ENCODE measurements at places on chromosomes 6 and 20.

DNA sequence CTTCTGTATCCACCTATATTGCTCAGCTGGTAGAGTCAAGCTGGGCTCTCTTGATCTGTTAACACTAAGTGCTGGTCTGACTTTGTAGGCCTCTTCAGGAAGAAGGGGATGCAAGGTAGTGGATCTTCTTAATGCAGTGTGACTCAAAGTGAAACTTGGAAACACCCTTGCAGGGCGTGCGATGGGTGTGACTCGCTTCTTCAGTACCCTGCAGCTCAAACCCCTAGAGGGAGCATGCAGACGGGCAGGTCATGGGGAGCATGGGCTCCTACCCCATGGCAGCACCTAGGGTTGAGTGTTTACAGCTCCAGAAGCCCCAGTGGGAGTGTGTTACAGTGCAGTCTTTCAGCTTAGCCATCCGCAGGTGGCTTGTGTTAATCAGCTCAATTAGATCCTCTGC lies 757 bp upstream of the SAMD3 start:
- no peak for DNase-seq

- no peak for DNase-seq
These were observed 2.5 kb downstream of the CCR6 start for GRCh38 chr6:167125410-167125809.

- DNase-seq: no peak
These were observed 235.8 kb downstream of the SMOC2 start for GRCh38 chr6:168676552-168677322.

GRCh38 chr6:11598687-11599086 lies 61.1 kb downstream of the TMEM170B start:
- no peak for DNase-seq

- DNase-seq: no peak
These were observed 184.7 kb downstream of the CDH4 start for GRCh38 chr20:61436667-61437279.

DNA sequence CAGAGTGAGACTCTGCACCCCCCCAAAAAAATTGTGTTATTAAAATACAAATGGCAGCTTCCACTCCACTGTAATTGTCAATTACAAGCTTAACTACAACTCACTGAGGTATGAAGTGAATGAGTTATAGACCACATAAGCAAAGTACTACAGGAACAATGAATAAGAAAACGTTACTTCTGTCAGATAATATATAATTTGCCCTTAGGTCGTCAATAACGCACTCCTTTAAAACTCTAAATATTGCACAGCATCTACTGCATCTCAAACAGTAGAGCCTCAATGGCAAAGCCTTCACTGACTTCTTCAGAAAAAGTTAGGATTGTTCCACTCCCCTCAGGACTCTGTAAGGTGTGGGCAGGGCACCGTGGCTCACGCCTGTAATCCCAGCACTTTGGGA lies 2.0 kb upstream of the HBS1L start:
- no peak for DNase-seq

GRCh38 chr6:75563032-75563431 lies 38.6 kb upstream of the SENP6 start:
- no peak for DNase-seq

- DNase-seq: no peak
These were observed 4.1 kb upstream of the CEP250 start for GRCh38 chr20:35451295-35451694.

GRCh38 chr20:20407891-20408805 lies 40.2 kb downstream of the INSM1 start:
- no peak for DNase-seq

GRCh38 chr6:167528239-167528638 lies 203.4 kb downstream of the TTLL2 start:
- DNase-seq: no peak

GRCh38 chr6:33904050-33904746 lies 100.4 kb upstream of the MLN start:
- no peak for DNase-seq

- no peak for DNase-seq
These were observed 42.8 kb downstream of the HEBP2 start for GRCh38 chr6:138446821-138447220.

DNA sequence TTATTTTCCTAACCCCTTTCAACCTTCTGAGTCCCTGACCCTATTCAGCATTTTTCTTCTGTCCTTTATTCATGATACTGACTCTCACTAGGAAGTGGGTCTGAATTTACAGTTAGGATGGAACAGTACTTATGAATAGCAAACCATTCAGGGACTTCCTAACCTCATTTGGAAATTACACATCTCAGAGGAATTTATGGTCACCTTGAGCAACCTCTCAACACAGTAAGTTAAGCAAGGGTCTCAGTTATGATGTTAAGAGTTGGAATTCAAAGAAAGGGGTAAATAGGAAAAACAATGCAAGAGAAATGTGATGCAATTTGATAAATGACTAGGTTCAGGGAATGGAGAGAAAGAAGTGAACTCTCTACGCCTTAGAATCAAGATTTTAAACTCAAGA lies 97.3 kb downstream of the GPR6 start:
- DNase-seq: no peak

DNA sequence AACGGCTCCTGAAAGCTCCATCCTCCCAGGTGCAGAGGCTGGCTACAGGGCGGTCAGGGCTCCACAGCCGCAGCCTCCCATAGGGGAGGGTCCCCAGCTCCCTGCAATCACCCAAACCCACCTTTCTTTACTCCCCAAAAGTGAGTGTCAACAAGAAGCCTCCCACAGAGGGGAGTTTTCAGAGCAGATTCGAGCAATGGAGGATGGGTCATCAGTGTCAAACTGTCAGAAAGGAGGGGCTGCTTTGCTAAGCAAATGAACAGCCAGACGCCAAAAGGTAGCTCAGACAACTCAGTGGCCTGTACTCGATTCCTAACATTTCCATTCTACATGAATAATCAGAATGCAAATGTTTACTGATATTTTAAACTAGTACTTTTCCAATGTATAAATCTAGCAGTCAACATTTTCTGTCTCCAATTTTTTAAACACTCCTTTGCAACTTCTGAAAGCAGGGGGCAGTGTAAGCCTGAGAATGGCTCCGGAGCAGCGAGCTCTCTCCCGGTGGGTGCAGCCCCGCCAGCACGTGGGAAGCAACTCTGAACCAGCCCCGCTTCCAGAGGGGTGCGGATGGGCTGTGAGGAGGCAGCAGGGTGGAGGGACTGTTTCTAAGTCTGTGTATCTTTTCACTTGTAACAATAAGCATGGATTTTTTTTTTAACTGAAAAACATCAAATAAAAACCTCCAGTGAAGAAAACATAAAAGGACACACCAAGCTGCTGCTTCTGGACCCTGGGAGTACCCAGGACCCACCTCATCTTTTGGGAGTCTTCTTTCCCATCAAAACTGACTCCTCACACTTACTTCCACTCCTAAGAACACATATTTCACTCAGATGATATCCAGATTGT lies 54.9 kb downstream of the TAF4 start:
- peak; percentile 70 for DNase-seq

- DNase-seq: no peak
These were observed 563.1 kb downstream of the RFPL4B start for GRCh38 chr6:112910256-112910655.

- DNase-seq: no peak
These were observed 30.6 kb downstream of the RBM24 start for GRCh38 chr6:17311595-17312311.

GRCh38 chr20:15840636-15841301 lies 732.5 kb downstream of the KIF16B start:
- no peak for DNase-seq

DNA sequence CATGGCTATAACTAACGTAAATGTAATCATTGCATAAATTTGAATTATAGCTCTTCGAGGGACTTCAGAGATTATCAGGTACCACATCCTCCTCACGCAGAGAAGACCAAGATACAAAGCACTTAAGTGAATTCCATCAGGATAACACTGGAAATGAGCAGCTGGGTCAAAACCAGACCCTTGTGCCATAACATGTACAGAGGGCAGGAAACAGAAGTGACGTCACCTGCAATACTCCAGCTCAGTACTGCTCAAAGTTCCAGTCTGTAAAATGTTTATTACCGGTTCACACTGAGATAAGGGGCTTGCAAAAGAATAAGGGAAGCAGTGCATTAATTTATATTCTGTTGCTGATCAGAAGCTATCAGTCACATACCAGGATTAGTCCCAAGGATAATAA lies 45.8 kb downstream of the RGS17 start:
- DNase-seq: no peak

- no peak for DNase-seq
These were observed 64.3 kb upstream of the PAK5 start for GRCh38 chr20:9903048-9903655.

DNA sequence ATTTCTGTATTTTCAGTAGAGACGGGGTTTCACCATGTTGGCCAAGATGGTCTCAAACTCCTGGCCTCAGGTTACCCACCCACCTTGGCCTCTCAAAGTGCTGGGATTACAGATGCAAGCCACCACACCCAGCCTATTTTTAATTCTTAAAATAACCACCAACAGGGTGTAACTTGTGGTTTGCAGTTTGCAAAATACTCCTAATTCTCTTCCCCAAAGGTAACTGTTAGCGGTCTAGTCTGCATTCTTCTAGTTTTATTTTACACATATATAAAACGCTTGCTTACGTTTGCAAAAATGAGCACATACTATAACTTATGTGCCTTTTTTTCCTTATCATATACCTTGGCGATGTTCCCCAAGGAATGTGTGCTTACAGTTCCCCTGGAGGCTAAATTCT lies 25.6 kb upstream of the CHMP4B start:
- DNase-seq: no peak

DNA sequence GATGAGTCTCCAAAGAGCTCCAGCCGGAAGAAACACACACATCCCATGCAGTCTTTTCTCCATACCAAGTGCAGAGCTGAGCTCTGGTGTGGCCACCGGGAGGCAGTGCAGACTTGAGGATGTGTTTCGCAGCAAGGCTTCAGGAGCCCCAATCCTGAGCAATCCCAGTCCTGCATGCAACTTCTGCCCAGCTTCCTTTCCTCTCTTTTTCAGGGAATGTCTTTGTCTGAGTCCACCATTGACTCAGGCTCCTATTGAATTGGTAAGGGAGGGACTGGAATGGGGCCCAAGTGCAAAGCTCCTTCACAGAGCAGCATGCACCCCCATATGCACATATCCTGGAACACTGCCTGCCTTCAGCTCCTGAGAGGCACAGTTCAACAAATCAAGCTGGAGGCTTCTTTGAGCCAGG lies 50.5 kb upstream of the ASIP start:
- DNase-seq: peak; percentile 44

GRCh38 chr6:20313051-20313450 lies 88.6 kb upstream of the E2F3 start:
- no peak for DNase-seq

- no peak for DNase-seq
These were observed 25.7 kb downstream of the HEBP2 start for GRCh38 chr6:138429761-138430160.

GRCh38 chr6:170173335-170173881 lies 117.5 kb downstream of the DLL1 start:
- no peak for DNase-seq

GRCh38 chr6:43759136-43759906 lies 10.7 kb upstream of the VEGFA start:
- DNase-seq: no peak

DNA sequence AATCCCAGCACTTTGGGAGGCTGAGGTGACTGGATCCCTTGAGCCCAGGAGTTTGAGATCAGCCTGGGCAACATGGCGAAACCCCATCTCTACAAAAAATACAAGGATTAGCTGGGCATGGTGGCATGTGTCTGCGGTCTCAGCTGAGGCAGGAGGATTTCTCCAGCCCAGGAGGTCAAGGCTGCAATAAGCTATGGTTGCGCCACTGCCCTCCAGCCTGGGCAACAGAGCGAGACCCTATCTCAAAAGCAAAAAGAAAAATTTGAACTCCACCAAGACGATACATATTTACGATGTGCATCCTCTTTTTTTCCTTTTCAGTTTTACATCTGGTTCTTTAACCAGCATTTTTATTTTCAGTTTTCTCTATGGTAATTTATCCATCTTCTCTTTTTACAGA lies 162.1 kb downstream of the JARID2 start:
- DNase-seq: no peak

GRCh38 chr6:13338038-13338437 lies 9.7 kb upstream of the TBC1D7 start:
- no peak for DNase-seq

DNA sequence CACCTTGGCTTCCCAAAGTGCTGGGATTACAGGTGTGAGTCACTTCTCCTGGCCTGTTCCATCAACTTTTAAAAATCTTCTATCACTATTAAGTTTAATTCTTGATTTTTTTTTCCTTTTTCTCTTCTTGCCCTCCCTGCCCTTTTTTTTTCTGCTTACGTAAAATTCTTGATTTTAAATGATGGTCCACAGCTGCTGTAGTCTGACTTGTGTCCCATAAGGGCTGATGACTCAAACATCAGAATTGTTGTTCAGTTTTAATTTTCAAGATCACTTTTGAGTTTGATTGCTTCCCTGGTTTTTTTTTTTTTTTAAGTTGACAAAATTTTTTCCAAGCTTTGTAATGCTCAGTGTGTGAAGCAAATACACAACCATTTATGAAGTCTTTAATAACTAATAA lies 61.9 kb downstream of the CBFA2T2 start:
- no peak for DNase-seq

DNA sequence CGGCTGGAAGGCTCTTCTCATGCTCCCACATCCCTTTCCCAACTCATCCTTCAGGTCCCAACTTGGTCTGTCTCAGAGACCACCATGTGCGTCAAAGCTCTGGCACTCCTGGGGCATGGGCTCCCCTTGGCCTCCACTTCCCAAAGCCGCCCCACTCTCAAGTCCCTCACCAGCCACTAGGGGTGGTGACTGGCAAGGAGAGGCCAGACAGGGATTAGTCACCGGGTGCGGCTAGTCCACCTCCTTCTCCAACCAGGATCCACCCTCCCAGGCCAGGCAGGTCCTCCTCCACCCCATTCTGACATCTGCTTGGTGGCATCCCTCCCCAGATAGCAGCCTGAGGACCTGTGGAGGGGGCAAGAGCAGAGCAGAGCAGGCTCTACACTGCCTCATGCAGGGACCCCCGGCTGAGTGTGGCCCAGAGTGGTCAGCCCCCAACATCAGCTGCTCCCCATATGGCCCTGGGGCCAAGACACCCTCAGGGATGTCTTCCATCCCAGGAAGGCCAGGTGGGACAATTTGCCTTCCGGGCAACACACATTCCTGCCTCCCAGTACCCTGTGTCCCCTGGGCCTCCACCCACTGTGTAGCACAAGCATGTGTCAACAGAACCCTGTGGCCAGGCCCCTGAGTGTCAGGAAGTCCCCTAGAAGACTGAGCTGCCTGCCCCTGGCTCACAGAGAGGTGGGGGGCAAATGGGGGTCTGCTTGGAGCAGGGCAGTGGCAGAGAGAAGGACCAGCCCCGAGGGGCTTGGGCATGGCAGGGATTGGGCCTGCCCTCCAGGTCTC lies 29.2 kb downstream of the YTHDF1 start:
- no peak for DNase-seq

GRCh38 chr6:124963831-124964763 lies 1.9 kb downstream of the RNF217 start:
- no peak for DNase-seq

DNA sequence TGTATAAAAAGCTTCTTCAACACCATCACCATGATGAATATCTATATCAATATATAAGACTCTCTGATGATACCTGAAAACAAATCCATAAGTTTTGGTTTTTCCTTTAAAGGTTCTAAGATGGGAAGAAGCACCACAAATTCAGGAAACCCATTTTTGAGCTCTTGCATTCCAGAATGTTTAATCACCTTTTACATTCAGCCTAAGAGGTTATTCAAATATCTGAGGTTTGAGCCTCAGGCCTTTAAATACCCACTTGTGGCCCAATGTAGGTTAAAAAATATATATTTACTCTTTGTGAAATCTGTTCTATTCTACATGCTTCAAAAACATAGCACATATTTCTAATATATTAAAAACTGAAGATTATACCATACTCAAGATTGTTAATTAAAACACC lies 17.6 kb downstream of the HDAC2 start:
- DNase-seq: no peak

- no peak for DNase-seq
These were observed 221.3 kb downstream of the DLL1 start for GRCh38 chr6:170069611-170070010.
